ENCODE measurements at places on chromosomes 12 and 14.
A peak's percentile ranks its signal among the peaks of the same experiment; 100 is the strongest.

DNA sequence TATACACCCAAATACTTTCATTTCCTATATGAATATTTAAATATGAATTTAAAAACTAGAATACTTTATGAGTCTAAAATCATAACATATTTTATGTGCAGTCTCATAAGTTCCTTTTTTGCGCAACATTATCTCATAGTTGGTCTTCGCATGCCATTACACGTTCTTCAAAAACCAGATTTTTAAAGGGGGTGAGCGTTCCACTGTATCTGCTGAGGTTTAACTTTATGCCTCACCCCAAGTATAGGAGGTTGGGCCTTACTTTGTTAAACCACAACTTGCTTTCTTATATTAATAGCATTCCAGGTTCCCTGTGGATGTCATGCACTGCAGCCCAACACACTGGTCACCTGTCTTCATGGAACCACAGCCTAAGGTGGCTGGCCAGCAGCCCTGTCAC, 118.6 kb downstream of the APAF1 start:
- DNase-seq: no peak

GRCh38 chr14:69582212-69582611, 7.5 kb upstream of the CCDC177 start:
- no peak for DNase-seq

DNA sequence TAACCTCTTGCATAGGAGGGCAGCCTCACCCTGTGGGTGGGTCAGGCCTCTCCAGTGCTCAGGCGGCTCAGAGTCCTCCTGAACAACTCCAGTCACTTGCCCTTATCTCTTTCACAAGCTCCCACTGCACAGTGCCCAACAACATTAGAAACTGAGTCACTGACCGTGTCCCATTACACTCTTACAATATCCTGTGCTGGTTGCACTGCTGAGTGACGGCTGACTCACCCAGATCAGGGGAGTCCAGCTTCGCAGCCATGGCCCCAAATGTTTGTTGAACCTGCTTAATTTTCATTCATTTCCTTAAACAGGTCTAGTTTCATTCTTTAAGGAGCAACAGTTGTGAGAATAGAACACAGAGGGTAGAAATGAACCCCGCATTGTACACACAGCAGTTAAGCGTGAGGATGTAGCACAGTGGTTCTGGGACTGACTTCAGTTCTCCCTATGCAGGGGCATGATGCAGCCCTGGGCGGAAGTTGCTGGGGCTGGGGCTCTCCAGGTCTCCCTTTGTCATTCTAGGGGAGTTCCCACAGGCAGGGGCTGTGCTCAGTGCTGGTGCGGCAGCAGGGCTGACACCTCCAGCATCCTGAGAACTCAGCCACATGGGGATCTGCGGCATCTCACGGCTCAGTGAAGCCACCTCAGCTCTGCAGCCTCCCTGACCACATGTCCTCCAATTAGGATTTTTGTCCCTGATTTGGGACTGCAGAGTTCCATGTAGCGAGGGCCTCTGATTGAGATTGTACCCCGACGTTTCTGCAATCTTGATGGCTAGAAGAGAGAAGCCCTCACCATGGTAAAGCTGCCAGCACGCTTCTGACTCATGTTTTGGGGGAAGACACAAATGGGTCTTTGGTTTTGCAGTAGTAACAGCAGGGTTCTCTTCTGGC, 16.1 kb downstream of the GPR68 start:
- no peak for DNase-seq

DNA sequence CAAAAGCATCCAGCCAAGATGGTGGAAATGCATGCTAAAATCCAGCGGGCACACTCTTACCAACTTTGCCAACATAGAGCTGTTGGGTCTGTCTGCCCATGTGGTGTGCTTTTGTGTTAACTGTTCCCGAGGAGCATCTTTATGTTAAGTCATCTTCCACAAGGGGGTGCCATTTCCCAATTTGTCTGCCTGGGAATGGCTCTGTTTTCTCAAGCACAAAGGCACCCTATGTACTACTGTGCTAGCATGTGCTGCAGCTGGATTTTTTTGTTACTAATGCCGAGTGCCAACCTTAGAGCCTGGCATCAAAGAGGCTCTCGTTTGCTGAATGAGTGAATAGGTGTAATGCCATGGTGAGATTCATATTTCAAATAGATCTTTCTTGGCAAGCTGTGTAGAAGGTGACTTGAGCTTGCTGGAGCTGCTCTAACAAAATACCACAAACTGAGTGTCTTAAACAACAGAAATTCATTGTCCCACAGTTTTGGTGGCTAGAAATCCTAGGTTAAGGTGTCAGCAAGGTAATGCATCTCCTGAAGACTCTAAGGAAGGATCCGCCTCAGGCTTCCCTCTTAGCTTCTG, 74.3 kb downstream of the TRHDE start:
- DNase-seq: peak; percentile 13

GRCh38 chr12:130064999-130065398, 97.3 kb upstream of the FZD10 start:
- DNase-seq: no peak

GRCh38 chr12:90896164-90896563, 58.8 kb downstream of the CCER1 start:
- no peak for DNase-seq

DNA sequence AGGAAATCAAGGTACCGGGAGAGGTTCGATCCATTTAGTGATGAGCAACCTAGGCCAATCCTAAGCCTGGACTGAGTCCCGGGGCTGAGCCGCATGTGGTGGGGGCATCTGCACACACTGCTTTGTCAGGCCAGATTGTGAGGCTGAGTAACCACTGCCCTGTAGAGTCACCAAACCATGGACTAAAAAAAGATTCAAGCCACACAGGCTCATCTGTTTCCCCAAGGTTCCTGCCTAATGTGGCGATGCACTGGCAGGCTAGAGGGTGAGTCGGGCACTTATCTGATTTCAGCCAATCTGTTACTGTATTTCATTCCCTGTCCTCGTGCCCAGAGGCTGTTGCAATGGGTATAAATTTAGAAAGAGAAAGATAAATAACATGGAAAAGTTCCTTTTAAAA, 140.8 kb downstream of the TTC7B start:
- no peak for DNase-seq

DNA sequence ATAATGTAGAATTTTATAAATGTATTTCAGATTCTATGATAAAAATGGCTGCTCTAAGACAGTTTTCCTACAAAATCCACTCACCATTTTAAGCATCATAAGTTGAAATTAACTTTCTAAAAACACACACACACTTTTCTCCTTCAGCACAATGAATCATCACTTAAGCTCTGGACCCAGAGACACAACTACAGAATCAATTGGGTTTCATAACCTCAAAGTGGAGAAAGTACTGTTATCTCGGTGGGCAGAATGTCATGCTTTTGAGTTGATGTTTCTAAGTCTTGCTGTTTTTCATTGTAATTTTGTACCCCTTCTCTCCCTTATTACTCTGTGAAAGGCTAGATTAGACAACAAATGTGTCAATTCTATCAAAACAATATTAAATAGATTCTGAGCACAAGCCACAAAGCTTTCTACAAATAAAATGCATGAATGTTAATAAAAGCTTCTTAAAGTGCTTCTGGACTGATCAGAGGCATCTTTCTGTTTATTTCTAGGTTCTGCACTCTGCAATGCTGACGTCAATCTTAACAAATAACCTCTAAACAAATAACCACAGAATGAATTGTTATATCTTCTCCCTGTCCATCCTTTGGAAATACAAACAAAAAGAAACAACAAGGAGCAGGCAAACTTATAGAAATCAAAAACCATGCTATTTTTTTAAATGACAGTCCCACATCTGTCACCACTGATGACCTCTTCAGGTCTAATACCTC, 8.2 kb downstream of the IPO8 start:
- DNase-seq: no peak

DNA sequence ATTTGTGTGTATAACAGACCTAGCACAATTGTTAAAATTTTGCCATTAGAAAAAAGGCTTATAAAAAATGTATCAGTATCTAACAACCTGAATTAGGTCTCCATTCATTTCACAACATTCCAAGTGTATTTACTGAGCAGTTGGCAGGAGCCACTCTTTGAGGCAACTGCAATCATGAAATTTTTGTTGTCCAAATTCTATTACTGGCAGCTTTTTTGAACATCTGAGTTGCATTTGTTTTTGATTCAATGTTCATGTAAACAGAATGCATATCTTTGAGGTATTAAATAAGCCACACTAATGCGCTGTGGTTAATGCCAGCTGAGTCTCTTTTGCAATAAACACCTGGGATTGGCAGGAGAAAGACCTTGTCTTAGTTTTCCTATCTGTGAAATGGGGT, 8.7 kb downstream of the KITLG start:
- no peak for DNase-seq

DNA sequence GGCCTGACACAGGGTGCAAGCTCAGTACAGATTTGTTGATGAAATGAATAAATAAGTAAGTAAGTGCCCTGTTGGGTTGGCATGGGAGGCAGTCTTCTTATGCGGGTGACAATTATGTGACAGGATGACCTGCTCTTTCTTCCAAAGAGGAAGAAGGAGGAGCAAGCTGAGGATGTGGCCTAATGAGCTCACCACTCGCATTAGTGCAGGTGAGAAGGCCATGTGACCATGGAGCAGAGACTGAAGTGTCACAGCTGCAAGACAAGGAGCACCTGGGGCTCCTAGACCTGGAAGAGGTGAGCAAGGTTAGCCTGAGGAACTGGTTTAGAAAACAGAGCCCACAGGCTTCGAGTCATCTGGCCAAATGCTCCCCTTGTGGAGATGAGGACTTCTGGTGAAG, 34.9 kb downstream of the LRTM2 start:
- no peak for DNase-seq

GRCh38 chr12:105644770-105645169, 314.3 kb downstream of the C12orf75 start:
- no peak for DNase-seq

GRCh38 chr12:109020796-109021380, at the start of gene SVOP:
Gene SVOP (minus strand): TSS chr12:109021068. CDS start chr12:109020868, 200 bp downstream.
- DNase-seq: no peak

DNA sequence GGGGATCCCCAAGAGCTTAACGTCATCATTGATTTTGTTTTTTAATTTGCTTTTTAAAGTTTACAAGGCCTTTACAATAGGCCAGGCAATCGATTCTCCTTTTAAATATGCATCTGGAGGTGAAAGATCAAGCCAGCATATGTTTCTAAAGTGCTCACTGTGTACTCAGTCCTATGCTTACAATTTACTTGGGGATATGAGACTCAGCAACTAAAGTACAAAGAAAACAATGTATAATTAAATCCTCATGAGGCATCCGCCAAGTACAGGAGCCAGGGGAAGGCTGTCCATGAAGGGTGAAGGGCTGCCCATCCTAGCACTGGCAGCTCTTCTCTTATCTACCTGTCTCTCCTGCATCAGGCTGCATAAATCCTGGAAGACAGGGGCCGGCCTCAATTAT, 11.8 kb downstream of the CCDC92 start:
- DNase-seq: no peak

GRCh38 chr14:85594217-85594616, 64.3 kb downstream of the FLRT2 start:
- no peak for DNase-seq

DNA sequence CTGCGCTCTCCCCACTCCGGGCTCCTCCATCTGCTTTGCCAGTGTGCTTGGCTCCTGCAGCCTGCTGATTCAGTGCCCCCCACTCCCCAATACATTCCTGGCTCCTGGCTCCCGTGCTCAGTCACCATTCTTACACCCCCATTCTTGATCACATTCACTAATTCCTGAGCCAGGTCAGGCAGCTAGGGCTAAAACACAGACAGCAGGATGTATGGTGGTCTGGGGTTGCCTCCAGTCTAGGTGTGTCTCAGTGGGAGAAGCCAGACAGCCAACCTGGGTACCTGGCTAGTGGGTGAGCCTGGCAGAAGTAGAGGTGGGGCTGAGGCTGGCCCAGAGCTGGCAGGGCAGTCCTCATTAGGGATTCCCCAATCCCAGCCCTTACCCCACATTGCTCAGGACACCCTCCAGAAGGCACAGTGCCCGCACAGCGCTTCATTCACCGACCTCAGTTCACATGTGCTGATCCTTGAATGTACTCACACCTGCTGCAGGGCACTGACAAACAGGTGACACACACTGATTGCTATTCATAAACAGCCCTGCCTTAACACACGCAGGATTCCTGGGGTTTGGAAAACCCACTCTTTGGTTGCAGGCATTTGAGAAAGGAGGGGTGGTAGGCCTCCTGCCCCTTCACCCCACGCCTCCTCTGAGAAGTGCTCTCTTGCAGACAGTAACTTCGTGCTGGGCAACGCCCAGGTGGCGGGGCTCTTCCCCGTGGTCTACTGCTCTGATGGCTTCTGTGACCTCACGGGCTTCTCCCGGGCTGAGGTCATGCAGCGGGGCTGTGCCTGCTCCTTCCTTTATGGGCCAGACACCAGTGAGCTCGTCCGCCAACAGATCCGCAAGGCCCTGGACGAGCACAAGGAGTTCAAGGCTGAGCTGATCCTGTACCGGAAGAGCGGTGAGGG, 1.7 kb downstream of the KCNH3 start:
- no peak for DNase-seq

DNA sequence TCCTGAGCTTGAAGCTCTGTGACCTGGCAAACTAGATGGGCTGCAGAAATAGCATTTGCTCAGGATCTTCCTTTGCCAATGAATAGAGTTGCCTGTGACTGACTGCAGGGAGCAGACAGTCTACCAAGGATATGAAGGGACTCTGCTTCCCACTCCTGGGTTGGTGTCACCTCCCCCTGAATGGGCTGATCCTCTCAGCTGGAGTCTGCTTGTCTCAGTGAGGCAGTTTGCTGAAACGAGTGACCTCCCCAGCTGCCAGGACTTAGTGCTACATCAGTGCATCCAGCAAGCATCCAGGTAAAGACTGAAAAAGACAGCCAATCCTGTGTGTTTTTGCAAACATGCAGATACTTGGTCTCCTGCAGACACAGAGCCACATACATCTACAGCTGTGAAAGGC, 28.5 kb downstream of the PAH start:
- DNase-seq: no peak

DNA sequence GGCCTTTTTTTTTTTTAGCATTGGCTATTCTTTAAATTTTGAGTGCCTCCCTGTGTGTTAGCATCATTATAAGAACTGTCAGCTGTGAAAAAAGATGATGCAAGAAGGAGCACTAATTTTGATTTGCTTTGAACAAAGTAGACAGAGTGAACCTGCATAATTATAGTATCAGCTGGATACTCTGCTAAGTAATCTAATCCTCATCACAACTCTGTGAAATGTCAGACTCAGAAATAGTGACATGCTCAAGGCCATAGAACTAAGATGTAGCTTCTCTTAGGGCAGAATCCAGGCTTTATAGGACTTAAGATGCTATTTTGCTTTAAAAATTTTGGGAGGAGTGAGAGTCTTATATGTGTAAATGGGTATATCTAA, 31.9 kb downstream of the FBXO34 start:
- DNase-seq: no peak

DNA sequence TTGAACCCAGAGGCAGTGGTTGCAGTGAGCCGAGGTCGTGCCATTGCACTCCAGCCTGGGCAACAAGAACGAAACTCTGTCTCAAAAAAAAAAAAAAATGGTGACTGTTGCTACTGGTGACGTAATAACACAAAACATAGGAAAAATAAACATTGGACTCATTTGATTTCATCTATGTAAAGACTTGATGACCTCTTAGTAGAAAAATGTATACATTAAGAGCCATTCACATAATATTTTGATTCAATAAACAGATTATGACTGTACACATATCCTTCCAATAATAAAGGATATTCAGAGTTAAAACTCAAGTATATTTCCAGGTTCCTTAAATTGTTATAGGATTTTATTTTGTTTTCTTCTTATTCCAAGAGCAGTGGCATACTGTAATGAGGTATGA, 65.7 kb upstream of the AEBP2 start:
- DNase-seq: no peak

- DNase-seq: no peak
These were observed 69.7 kb downstream of the WDR20 start for GRCh38 chr14:102209224-102209966.

- no peak for DNase-seq
These were observed 9.8 kb upstream of the GMFB start for GRCh38 chr14:54498579-54498978.

Measured in hematopoietic multipotent progenitor cell treated with erythropoietin and hydrocortisone succinate and interleukin-3 and kit ligand, for 17 days (in vitro differentiated cells).